RCC 7860 (cell line): ENCODE measurements at places on chromosomes 5 and 9.
A peak's percentile ranks its signal among the peaks of the same experiment; 100 is the strongest.

DNA sequence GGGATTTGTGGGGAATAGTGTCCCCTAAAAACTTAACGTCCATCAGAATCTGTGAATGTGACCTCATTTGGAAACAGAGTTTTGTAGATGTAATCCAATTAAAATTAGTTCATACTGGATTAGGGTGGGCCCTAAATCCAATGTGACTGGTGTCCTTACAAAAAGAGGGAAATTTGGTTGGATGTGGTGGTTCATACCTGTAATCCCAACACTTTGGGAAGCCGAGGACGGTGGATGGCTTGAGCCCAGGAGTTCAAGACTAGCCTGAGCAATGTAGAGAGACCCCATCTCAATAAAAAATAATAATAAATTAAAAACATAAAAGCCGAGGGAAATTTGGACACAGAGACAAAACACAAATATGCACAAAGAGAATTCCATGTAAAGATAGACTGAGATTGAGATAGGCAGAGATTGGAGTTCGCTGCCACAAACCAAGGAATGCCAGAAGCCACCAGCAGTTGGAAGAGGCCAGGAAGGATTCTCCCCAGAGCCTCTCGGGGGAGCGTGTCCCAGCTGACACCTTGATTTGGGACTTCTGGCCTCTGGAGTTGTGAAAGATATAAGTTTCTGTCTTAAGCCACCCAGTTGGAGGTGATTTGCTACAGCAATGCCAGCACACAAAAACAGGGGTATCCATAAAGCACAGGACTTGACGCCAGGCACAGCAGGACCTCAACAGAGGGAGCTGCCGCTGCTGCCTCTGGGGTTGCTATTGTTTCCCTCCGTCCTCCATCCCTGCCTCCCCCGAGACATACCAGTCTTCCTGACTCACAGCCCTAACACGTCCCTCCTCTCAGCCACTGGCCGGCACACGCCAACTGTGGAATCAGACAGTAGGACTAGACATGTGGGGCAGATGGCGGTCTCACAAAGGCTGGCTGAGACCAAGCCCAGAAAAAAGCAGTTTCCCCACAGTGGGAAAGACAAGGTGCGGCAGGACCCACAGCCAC, 73.8 kb upstream of the IL17B start:
- DNase-seq = peak; percentile 96

DNA sequence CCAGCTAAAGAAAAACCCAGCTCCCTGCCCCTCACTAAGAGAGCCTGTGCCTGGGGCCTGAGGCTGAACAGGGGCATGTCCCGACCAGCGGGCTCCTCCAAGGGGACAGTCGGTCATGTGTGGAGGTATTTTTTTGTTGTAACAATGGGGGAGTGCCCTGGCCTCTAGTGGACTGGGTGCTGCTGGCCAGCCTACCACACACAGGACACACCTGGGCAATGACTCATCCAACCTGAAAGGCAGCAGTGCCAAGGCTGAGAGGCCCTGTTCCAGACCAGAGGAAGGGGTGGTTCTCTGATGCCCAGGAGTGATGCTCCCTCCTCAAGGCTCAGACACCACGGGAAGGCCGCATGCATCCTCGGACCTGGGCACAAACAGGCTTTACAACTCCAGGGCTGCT, 181.5 kb downstream of the OLFM1 start:
- DNase-seq = no peak

- peak; percentile 36 for DNase-seq
Observed at GRCh38 chr9:13279284-13280141, at the start of gene MPDZ. MPDZ (minus strand) TSS chr9:13279692; CDS start chr9:13250315, 29,377 bp downstream.

GRCh38 chr5:154251529-154251928, 61.0 kb downstream of the GALNT10 start:
- DNase-seq = no peak

GRCh38 chr9:113350937-113351336, 1.6 kb downstream of the BSPRY start:
- DNase-seq = no peak

DNA sequence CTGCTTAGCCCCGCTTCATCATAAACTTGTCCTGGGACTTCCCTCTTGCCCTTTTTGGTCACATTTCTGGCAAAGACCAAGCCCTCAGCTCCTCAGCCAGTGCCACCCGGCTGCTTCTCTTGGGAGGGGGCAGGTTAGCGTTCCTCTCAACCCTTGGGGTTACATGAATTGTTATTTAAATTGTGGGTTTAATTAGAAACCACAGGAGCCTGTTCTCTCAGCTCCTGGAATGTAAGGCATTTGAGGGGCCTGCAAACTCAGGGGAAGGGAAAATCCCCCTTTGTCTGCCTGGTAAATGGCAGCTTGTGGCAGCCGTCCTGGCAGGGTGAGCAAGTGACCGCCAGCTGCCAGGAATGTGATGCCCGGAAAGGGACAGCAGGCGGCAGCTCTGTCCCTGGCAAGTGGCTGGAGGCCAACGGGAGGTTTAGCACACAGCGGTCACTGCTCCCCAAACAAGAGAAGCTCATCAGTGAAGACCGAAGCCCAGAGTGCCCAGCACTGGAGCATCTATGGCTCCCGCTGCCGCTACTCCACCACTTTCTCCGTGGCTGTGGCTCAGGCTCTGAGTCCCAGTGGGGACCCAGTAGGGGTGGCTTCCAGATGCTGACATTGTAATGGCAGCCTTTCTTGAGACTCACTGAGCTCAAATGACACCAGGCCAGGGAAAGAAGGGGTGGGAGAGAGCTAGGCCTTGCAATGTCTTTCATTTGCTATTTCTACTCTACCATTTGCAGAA, 51.7 kb downstream of the SHB start:
- DNase-seq = peak; percentile 92

DNA sequence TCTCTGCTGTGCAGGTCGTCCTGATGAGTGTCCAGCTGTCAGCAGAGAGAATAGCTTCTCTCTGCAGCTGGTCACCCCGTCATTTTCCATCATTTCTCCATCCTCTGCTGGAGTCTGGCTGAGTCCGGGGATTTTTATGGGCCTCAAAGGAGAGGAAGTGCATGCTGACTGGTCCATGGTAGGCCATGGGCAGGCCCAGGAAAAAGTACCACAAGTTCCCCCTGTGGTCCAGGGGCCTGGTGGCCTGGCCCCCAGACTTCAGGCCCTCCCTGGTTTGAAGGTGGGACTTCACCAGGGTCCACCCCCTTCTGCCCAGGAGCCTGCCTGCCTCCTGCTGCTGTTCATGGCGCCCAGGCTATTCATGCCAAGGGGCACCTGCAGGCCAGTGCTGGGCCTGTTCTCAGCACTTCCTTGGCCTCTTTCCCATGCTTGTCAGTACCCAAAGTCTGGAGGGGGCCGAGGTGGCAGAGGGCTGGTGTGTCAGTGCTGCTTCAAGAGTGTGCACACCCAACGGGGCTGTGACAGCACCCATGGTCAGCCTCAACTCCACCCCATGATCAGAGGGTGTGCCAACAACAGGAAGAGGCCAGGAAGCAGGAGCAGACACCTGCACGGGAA, 7.3 kb upstream of the MTMR12 start:
- DNase-seq = no peak

- DNase-seq = peak; percentile 80
Observed at GRCh38 chr5:137415231-137415681, 83.9 kb downstream of the SPOCK1 start.

- DNase-seq = no peak
Observed at GRCh38 chr9:127856729-127857116, 2.3 kb upstream of the ENG start.

DNA sequence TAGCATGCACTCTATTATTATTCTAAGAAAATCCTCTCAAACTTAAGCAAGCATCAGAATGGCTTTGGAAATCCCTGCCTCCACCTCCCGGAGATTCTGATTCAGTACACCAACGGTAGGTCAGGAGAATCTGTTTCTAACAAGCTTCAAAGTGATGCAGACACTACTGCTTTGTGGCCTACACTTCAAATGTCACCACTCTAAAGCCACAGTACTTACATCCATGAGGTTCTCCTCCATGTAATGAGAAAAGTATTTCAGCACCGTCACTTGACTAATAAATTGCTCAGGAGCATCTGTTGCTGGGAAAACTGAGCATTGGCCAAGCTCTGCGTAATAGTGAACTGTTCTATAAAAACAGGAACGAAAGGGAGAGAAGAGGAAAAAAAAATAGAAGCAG, 4.8 kb downstream of the PLK2 start:
- DNase-seq = peak; percentile 9
